ENCODE measurements at places on chromosomes 2 and 18.
A peak's percentile ranks its signal among the peaks of the same experiment; 100 is the strongest.

DNA sequence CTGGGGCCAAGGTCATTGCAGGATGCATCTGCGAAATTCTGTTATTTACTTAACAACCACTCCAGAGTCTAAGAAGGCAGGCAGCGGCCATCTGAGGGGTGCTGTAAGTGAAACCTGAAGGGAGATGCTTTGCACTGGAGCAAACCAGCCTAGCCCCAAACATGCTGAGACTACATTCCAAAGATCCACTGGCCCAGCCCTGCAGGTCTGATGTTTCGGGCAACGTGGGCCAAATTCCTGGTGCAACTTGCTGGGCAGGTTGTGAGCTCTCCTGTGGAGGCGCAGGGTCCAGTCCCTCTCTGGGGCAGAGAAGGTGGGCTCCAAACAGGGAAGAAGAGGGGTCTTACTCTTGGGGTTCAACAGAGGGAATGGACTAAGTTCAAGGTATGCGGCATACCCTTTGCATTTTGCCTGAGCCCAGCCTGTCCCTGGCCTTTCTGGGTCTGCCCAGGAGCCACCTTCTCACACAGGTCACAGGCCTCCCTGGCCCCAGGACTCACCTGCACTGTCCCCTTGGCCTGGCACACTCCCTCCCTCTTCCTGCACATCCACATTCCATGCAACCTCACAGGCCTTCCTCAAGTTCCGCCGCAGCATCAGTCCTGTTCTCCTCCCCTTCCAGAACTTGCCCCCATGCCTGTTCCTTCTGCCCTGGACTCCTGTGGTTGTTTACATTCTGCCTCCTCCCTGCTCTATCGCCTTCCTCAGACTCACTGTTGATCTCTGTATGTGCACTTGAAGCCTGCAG is 5.1 kb upstream of the MAL start:
- DNase-seq: no peak

- DNase-seq: no peak
These were observed 59.5 kb upstream of the LYPD1 start for GRCh38 chr2:132729522-132729921.

DNA sequence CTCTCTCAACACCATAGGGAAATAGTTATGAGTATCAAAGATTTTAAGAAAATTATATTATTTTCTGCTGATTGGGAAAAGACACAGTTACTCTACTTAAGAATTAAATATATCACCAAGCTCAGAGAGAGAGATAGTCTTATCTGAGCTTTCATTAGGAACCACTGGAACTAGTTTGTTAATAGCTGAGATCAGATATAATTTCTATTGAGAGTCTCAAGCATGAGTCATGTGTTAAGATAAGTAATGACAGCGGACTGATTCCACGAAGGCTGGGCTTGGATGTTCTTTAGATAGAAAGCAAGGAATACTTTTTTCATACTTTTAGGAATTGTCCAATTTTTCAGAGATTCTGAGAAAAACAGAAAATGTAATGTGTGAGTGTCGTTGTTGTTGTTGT is 44.4 kb upstream of the RBM44 start:
- DNase-seq: no peak

GRCh38 chr2:44136252-44136651 is 32.4 kb upstream of the PPM1B start:
- DNase-seq: no peak

GRCh38 chr18:39297225-39297624 is 1731.6 kb upstream of the CELF4 start:
- DNase-seq: no peak

- DNase-seq: no peak
These were observed 20.0 kb downstream of the SFTPB start for GRCh38 chr2:85647823-85648526.

DNA sequence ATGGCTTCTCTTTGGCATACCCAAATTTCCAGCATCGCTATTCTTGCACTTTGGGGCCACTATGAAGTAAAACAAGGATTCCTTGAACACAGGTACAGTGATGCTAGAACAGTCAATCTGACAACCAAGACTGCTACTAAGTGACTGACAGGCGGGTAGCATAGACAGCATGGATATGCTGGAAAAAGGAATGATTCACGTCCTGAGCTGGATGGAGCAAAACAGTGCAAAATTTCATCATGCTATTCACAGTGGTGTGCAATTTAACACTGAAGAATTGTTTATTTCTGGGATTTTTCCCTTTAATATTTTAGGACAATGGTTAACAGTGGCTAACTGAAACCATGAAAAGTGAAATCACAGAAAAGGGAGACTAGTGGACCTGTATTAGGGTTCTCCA is 1511.2 kb upstream of the ZEB2 start:
- no peak for DNase-seq

GRCh38 chr18:54268751-54269150 is 566 bp upstream of the POLI start:
- DNase-seq: no peak

DNA sequence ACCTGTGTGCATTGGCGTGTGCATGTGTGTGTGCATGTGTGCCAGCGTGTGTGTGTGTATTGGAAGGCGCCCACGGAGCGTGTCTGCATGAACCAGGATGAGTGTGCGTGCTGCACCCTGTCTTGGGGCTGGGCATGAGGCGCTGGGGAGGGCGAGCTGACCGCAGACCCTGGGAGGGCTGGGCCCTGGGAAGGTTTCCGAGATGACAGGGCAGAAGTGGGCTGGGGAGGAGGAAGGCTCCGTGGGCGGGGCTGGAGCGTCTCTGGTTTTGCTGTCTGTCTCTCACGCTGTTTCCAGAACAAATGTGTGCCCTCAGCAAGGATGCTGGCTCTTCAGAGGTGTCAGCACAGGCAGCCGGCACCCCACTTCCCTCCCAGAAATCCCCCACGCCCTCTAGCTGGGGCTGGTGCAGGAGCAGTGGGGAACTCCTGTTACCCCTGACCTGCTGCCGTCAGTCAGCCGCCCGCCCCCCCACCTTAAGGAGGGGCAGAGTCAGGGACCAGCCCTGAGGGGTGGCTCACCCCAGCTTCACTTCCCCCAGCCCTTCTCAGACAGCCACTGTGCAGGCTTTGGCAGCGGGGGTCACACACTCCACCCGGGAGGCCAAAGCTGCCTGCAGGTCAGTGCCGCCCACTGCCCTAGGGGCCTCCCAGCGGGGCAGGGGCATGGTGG is at the start of gene GPR35:
TSS of gene GPR35 (plus strand) at position 531 of the 672 bp plus-strand sequence. CDS start 4,473 bp downstream, outside the sequence.
- DNase-seq: no peak

- no peak for DNase-seq
These were observed 22.9 kb upstream of the ZSWIM2 start for GRCh38 chr2:186871881-186872280.

GRCh38 chr2:9950521-9951271 is 797 bp upstream of the GRHL1 start:
- DNase-seq: no peak

DNA sequence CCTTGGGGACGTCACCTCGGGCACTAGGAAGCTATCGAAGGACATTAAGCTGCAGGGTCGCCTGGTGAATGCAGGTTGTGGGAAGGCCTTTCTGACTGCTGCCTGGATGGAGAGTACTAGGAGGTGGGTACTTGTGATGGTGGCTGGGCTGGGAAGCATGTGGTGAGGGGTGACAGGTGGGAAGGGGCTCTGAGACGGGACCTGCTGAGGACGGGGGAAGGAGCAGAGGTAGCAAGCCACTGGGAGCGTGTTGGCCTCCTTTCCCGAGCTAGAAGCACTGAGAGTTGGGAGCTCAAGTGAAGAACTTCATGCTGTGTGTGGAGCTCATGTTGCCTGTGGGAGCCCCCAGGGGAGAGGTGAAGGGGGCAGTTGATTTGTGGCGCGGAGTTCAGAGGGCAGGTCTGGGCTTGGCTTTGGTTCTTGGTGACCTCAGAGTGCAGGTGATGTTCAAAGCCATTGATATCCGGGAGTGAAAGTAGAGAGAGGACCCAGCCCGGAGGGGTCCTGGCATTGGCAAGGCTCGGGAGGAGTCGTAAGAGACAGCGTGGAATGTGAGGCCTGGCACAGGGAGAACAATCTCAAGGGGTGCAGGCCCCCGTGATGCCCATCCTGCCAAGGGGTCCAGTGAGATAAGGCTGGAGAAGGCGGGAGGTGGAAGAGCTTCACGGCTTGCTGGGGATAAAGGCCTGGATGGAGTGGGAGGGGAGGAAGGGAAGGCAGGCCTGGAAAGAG is 13.2 kb downstream of the MROH2A start:
- DNase-seq: no peak

DNA sequence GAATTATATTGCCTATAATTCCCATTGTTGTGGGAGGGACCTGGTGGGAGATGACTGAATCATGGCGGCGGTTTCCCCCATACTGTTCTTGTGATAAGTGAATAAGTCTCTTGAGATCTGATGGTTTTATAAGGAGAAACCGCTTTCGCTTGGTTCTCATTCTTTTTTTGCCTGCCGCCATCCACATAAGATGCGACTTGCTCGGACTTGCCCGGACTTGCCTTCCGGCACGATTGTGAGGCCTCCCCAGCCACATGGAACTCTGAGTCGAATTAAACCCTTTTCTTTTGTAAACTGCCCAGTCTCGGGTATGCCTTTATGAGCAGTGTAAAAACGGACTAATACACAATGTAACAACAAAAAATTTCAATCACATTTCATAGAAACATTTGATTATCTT is 115.8 kb downstream of the C2orf74 start:
- DNase-seq: no peak

DNA sequence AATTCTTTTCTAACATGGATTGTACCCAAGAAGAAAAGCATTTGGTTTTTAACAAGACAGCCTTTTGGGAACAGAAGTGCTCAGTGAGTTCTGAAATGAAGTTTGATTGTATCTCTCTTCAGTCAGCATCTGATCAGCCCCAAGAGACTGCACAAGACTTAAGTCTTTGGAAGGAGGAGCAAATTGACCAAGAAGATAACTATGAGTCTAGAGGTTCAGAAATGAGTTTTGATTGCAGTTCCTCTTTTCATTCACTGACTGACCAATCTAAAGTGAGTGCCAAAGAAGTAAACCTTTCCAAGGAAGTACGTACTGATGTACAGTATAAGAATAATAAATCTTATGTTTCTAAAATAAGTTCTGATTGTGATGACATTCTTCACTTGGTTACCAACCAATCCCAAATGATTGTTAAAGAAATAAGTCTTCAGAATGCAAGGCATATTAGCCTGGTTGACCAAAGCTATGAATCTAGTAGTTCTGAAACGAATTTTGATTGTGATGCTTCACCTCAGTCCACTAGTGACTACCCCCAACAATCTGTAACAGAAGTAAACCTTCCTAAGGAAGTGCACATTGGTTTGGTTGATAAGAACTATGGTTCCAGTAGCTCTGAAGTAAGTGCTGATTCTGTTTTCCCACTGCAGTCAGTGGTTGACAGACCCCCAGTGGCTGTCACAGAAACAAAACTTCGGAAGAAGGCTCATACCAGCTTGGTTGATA is 31.2 kb downstream of the ZDBF2 start:
- DNase-seq: no peak

GRCh38 chr18:32373995-32374394 is 96.7 kb downstream of the GAREM1 start:
- peak; percentile 64 for DNase-seq

DNA sequence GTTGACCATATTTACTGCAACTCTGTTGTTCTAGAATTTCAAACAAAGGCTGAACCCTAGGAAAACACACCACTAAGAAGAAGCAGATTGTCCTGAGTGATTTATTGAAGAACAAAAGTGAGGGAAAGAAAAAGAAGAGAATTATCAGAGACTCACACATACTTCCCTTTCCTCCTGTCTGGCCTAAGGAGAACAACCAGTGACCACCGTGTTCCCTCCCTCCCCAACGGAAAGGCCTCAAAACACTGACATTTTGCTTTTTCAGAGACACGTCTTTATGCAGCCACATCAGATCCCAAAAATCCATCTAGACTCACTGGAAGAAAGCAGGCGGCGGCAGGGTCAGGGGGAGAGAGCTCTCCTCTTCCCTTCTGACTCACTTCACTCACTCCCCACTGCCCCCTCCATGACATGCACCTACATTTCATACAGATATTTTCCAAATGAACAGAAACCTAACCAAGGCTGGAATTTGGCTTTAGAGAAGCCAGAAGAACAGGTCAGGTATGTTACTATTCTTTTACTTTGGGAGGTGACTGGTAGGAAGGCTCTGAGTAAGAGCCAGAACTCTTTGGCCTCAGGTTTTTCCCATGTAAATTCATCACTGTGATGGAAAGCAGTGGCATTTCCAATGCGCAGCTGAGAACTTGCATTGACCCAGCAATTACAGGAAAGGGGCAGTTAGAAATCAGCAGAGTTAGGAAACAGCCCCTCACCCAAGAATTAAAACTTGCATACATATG is 169.9 kb downstream of the BCL11A start:
- no peak for DNase-seq

GRCh38 chr2:224994242-224994823 is 47.9 kb downstream of the DOCK10 start:
- DNase-seq: no peak

DNA sequence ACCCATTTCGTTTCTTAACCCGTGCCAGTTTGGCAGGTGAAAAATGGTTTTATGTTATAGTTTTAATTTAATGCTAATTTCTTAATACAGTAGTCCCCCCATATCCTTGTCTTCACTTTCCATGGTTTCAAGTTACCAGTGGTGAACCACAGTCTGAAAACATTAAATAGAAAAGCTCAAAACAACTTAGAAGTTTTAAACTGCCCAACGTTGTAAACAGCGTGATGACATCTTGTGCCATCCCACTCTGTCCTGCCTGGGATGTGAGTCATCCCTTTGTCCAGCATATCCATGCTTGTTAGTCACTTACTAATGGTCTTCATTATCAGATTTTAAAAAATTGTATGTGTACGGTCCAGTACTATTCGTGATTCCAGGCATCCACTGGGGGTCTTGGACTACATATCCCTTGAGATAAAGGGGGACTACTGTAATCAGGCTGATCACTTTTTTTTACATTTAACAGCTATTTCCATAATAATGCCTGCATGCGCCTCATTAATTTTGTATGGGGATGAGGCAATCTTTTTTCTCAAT is 31.9 kb downstream of the SLC66A3 start:
- DNase-seq: no peak

DNA sequence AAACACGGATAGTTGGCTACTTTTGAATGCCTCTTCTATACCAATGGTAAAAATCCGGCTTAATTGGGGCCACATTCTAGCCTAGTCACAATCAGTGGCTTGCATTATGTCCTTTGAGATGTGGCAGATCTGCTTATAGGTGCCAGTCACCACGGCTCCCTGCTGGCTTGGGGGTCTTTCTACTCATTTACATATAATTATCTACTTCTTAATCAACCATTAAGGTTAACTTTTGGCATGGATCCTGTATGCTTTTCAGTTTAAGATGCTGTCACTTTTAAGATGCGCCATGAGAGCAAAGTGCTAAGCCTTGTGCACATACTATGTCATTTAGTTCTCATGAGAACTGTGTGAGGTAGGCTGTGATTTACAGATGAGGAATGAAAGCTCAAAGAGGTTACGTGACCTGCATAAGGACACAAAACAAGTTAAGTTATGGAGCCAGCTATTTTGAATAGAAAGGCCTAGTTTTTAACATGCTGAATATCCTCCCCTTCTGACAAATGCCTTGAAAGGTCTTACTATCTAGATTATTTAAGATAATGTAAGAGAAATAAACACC is 4.1 kb downstream of the NEDD4L start:
- no peak for DNase-seq

- DNase-seq: no peak
These were observed 4.8 kb downstream of the MEX3C start for GRCh38 chr18:51192696-51193095.

GRCh38 chr2:216113572-216113971 is 4.4 kb downstream of the XRCC5 start:
- DNase-seq: no peak

- no peak for DNase-seq
These were observed 280.4 kb downstream of the PARD3B start for GRCh38 chr2:204825681-204826080.
